ENCODE measurements at places on chromosomes 13 and 19. TPM values are rescaled to one million over a fixed set of nuclear protein-coding genes. Genes with fewer than 3 reads are reported as not detected.

Gene TGFBR3L
- total RNA-seq, result 1.00 TPM

Gene CGB2
- total RNA-seq, result not detected

- no peaks in the 10 kb centered on the region for H3K4me1 ChIP-seq
- DNase-seq, result no peak
- H3K27ac ChIP-seq, result no peak overlapping the region
- H3K27me3 ChIP-seq, result no peaks in the 10 kb centered on the region
These were observed 618.0 kb upstream of the ARGLU1 start for GRCh38 chr13:107185889-107186288.

- DNase-seq, result no peak
- H3K27ac ChIP-seq, result no peak overlapping the region
- H3K27me3 ChIP-seq, result no peaks in the 10 kb centered on the region
- H3K4me3 ChIP-seq, result no peak overlapping the region
- no peaks in the 10 kb centered on the region for H3K4me1 ChIP-seq
- H3K36me3 ChIP-seq, result no peaks in the 10 kb centered on the region
These were observed 107.0 kb downstream of the FLT1 start for GRCh38 chr13:28387740-28388501.

All from CD4-positive, alpha-beta memory T cell (primary cell).